CD8-positive, alpha-beta memory T cell (primary cell): ENCODE measurements at places on chromosomes 4 and X.

DNA sequence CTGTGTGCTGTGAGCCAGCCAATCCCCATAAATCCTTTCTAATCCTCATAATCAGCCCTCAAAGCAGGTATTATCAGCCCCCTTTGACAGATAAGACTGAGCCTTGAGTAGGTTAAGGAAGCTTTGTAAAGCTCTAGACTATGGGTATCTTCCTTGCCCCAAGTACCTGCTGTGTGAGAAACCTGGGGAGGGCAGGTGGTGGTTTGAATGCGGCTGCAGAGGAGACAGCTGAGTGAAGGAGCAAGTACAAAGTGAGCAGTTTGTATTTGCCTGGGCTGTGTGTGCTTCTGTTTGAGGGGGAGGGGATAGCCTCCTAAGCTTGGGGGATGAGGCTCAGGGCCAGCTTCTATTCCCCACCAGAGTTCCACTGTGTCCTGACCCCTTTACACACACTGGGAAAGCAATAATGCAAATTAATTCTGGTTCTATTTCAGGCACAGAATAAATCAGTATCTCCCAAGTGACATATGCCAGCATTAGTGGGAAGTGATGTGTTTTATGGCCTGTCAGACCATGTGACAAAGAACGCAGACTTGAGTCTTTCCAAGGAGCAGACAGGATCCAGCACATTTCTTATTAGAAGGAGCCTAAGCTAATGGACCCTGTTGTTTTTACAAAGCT is 63.5 kb downstream of the EVC start:
- DNase-seq, result no peak

DNA sequence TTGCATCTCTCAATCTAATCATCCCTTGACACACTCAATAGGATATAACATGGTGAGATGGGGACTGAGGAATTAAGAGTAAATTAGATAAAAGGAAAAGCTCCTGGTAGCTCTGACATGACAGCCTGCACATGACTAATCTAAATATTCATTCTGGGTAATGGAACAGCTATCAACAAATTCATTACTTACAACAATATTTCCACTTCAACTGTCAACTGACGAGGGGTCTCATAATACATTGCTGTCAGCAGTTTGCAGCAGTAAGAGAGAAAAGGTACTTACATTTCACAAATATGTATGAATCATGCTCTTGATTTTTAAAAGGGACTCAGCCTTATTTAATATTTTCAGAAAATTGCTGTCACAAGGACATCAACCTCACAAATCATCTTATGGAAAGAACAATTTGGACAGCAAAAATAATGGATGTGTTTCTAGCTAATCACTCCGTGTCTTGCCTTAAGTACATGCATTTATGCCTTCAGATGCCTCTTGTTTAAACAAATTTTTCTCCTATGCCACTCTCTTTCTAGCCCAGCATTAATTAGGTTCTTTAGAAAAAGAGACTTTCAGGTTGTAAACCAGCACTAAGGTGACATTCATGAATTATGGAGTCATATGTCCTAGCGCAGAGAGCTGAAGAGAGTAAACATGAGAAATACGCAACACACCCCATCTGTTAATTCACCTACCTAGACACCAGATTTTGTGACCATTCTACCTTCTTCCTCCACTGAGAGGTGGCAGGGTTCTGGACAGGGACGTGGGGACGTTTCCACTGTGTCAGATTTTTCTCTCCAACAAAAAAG is 99.6 kb upstream of the TMEM150C start:
- no peak for DNase-seq

GRCh38 chr4:4256799-4257198 is 8.8 kb upstream of the TMEM128 start:
- no peak for DNase-seq

GRCh38 chr4:77104791-77105540 is 29.2 kb upstream of the CCNI start:
- no peak for DNase-seq

DNA sequence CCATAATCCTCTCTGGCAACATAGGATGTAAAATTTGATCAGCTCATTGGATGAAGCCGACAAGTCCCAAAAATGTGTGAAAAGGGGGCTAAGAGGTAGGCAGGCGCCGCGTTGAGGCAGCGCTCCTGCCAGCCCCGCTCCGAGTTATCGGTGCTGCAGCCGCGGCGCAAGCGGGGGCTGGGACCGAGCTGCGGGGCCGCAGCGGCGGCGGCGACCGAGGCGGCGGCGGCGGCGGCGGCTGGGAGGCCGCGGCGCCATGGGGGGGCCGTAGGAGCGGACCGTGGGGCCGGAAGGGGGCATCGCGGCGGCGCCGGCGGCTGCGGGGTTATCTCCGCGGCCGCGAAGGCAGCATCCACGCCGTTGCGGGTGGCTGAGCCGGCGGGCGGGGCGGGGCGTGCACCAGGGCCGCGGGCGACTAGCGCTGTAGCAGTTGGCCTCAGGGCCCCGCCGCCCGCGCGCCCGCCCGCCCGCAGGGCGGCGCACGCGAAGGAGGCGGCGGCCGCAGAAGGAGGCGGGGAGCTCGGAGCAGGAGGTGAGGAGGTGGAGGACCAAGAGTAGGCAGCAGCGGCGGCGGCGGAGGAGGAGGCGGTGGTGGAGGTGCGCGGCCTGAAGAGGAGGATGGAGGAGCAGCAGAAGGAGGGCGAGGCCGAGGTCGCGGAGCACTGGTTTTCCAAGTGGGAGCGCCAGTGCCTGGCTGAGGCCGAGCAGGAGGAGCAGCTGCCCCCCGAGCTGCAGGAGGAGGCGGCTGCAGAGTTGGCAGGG is 126.0 kb upstream of the CXorf66 start:
- no peak for DNase-seq

GRCh38 chr4:53599632-53600031 is 8.3 kb upstream of the LNX1 start:
- DNase-seq, result no peak

- DNase-seq, result no peak
Measured at GRCh38 chr4:156439576-156440200, 486.0 kb upstream of the CTSO start.
